Activated CD4-positive, alpha-beta T cell treated with anti-CD3 and anti-CD28 coated beads, Interleukin-2, amount 50 U/mL, for 1 hour (primary cell): ENCODE measurements at places on chromosomes 12 and 14.

- DNase-seq: no peak
Measured at GRCh38 chr14:68397371-68397811, 395.5 kb downstream of the ZFP36L1 start.

DNA sequence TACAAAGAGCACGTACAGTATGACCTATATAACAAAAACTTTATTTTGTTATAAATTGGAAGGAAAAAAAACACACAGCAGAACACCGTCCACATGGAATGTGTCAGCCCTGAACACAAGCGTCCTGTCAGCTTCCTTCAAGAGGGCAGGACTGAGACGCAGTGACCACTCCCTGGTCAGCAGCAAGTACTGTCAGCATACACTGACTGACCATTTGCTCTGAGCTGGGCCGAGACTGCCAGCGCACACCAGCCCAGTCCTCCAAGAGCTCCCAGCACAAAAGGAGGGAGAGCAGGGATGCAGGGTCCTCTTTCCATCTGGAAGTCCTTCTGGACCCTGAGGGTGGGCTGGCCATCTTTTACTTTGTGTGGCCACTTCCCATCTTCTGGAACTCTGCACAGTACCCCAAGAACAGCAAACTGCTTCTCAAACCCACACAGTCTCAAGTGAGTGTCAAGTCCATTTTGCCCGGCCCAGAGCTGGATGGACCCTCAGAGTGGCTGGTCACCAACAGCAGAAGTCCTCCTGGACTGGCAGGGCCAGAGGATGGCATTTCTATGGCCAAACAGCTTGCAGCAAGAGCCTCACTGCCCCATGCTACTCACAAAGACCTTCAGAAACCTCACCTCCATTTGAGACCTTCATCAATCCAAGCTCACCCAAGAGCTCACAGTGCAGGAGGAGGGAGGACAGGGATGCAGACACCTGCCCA is 11.7 kb downstream of the CCDC88C start:
- no peak for DNase-seq

- no peak for DNase-seq
Measured at GRCh38 chr12:6987956-6988553, 17.3 kb downstream of the EMG1 start.

DNA sequence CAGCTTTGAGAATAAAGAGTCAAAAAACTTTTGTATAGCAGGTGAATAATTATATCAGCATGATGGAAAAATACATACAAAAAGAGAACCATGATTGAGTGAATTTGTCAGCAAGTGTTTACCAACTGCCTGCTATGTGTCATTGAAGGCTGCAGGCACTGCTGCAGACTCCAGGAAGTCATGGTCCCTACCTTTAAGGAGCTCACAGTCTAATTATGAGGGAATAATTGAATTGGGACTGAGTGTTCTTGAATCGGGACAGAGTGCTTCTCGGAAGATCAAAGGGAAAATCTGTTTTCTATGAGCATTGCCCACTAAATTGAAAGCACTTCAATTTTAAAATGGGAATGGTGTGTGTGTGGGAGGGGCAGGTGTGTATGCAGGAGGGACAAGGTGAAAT is 9.5 kb downstream of the OR10AD1 start:
- DNase-seq: no peak

GRCh38 chr12:113899561-113900471 is 66.3 kb downstream of the RBM19 start:
- DNase-seq: no peak

GRCh38 chr14:92449404-92450181 is 64.0 kb upstream of the RIN3 start:
- DNase-seq: no peak

DNA sequence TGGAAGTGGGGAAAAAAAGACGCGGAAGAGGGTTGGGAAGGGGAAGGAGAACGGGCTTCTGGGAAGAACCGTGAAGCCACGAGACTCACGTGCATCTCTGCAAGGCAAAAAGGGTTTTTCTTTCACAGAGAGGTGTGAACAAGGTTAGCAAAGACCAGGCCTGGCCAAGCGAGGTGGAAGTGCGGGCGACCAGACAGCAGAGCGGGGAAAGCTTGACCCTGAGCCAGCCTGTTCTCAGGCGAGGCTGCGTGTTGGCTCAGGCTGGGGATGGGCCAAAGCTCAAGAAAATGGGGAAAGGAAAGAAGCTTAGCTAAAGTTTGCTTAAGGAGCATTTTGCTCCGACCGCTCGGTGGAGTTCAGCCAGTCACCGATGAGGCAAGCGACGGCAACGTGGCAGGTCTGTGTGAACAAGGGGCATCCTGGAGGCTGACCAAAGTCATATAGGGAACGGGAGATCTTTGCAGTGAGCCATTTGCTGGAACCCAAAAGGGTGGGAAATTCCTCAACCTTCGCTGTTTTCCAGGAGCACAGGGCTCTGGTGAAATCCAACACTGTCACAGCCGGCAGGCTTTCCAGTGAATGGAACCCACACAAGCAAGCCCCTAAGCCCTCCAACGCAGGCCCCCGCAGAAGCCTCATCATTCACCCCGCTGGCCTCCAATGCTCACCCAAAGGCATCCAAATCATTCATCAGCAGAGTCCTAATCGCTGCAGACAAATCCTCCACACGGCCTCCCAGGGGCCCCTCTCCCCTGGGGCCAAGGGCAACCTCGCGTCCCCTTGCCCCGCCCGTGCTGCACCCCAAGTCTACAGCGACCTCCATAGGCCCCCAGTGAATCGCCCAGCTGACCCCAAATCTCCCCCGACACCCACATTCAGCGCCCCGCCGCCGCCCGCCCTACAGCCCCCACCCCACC is 754 bp downstream of the ZNF605 start:
- no peak for DNase-seq

DNA sequence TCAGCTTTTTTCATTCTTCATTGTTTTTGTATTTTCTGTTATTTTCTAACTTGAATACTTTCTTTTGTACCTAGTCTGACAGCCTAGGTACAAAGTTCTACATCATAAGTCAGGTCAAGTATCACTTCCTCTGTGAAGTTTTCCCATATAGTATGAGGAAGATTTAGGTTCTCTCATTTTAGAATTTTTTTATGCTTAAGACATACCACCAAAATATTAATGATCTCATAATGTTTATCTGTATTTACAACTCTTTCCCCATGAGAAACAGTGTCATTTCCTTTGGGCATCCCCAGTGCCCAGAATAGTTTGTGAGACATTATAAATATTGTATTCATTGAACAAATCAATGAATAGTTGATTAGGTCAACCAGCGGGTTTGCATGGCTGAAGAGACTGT is 3.1 kb upstream of the ATF7IP start:
- DNase-seq: no peak

DNA sequence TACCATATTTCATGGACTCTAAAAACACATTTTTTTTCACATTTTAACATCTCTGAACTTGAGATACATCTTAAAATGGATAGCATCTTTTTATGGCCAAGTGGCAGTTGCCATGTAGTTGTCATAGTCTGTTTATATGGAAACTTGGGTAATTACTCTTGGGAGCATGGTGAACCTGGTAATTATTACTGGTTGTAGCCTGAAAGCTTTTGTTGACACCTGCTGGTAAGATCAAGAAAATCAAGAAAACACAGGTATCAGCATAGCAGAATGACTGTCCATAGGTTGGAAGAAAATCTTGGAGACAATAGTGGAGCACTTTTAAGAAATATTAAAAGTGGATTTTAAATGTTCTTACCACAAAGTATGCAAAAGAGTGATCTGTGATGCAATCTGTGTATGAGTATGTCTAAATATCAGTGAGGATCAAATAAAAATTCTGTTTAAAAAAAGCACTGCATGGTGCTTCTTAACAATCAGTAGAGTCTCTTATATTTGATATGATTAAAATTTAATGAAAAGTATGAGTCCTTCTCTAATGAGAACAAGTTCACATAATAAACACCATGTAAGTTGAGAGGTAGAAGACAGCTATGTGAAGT is 44.2 kb downstream of the TTC8 start:
- DNase-seq: no peak

GRCh38 chr14:30002859-30003258 is 75.2 kb upstream of the PRKD1 start:
- DNase-seq: no peak

- no peak for DNase-seq
Measured at GRCh38 chr14:89382901-89383845, 33.9 kb downstream of the FOXN3 start.

- DNase-seq: no peak
Measured at GRCh38 chr12:104371043-104371870, 67.7 kb downstream of the EID3 start.

- DNase-seq: no peak
Measured at GRCh38 chr12:111035578-111036301, 115.4 kb upstream of the MYL2 start.
